ENCODE measurements at places on chromosomes 6 and 20. TPM values are rescaled to one million over a fixed set of nuclear protein-coding genes. Genes with fewer than 3 reads are reported as not detected.

- no peak for DNase-seq
These were observed 41.7 kb upstream of the FAM135A start for GRCh38 chr6:70371454-70372105.

The PCK1 gene
- total RNA-seq: 252 TPM

- DNase-seq: no peak
These were observed 36.6 kb downstream of the IRF4 start for GRCh38 chr6:428047-428603.

The HLA-DRB5 gene
- 0.32 TPM for total RNA-seq
